ENCODE measurements at places on chromosomes 3 and 15.

GRCh38 chr15:94924971-94925598 is 693.7 kb downstream of the MCTP2 start:
- DNase-seq, result no peak

- no peak for DNase-seq
These were observed 101.1 kb downstream of the GREM1 start for GRCh38 chr15:32818758-32819447.

DNA sequence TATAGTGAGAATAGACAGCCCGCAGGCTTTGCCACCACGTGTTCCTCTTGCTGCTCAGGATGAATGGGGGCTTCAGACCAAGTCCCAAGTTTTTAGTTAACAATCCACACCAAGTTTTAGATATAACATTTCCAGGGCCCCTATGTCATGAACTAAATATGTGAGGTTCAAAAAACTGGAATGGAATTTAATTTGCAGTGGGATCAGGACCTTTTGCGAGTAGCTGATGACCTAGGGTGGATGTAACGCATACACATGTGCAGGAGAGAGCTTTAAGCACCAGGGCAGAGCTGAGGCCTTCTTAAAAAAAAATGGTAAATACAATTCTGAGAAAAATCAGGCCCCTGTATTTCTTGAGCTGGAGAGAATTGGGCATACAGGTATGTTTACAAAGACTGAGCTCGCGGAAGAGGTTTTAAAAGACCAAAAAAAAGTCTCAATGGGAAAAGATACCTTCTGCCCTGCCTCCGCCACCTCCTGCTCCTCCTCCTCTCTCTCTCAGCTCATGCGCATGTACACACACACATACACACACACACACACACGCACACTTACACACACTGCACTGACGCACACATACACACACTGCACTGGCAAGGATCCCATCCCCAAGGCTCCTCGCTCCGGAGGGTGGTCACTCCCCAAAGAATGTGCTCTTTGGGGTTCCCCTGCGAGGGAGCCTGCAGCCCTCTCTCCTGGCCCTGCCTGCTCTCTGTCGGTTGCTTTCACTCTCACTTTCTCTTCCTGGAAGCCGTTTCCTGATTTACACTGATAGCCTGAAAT is 48.2 kb upstream of the IGF1R start:
- no peak for DNase-seq

DNA sequence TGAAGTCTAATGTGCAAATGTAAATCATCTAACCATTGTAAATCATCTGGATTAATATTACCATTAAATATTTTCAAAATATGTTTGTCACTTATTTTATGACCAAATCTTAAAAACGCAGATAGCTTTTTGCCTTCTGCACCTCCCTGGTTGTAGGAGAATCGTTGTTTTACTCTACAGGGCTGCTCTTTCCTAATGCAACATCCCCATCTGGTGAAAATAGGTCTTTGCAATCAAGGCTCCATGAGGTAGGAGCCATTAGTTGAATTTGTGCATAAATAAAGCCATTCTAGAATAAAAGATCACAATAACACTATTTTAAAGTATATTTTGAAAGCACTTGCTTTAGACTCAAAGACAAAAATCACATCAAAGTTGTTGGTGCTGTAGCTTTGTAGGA is 535.6 kb upstream of the AGTR1 start:
- DNase-seq, result no peak

GRCh38 chr15:48641416-48641815 is 4.1 kb downstream of the FBN1 start:
- DNase-seq, result no peak

DNA sequence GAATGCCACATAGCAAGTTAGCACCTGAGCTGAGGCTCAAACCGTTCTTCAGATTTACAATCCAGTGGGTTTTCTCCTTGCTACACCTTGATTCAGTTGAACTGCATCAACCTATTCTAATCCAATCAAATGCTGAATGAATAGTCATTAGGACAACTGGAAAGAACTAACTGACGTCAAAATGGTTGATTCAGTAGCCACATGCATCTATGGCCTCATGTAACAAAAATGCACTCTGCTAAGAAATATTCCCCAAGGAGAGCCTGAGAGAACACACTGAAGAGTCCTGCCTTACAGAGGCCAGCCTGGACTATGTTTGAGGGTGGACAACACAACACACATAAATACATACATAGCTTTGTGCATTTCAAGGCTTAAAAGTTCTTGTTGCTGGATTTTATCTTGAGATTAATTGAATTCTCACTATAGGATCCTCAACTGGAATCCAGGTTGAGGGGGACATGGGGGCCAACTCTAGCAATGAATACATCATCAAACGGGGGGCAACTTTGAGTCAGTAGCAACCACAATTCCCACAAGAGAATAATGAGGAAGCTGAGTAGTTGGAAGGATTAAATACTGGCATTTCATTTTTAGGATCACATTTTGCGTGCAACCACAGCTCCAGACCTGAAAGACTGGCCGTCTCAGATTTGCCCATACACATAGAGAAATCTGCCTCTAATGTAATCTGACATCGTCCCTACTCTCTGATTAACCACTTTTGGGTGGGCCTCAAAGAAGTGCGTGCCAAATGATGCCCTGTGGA is 280.2 kb upstream of the ICE2 start:
- no peak for DNase-seq

DNA sequence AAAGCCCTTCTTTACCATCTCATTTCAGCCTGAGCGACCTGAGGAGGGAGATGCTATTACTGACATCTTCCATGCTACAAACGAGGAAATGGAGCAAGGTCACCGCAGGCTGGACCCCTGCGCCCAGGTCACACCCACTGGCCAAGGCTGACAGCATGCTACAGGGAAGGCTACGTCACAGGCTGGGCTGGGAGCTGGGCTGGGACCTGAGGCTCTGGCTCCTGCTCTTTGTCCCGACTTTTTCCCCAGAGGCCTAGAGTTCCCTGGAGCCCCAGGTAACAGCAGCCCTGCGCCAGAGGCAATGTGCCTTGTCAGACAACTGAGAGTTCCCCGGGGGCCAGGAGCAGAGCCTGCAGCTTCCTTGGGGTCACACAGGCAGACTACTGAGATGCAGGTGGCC is 87.2 kb downstream of the IQSEC1 start:
- DNase-seq, result no peak

DNA sequence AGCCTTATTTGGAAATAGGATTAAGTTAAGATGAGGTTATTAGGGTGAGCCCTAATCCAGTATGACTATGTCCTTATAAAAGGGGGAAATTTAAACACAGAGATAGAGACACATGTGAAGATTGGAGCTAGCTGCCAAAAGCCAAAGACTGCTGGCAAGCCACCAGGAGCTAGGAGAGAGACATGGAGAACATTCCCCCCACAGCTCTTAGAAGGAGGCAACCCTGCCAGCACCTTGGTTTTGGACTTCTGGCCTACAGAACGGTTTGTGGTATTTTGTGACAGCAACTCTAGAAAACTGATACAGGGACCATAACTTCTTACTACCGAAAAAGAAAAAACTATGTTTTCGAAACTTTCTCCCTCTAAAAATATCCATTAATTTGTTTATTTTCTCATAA is 245.3 kb upstream of the RARB start:
- DNase-seq, result no peak

- no peak for DNase-seq
These were observed 45.7 kb downstream of the TMEM44 start for GRCh38 chr3:194587438-194587931.

DNA sequence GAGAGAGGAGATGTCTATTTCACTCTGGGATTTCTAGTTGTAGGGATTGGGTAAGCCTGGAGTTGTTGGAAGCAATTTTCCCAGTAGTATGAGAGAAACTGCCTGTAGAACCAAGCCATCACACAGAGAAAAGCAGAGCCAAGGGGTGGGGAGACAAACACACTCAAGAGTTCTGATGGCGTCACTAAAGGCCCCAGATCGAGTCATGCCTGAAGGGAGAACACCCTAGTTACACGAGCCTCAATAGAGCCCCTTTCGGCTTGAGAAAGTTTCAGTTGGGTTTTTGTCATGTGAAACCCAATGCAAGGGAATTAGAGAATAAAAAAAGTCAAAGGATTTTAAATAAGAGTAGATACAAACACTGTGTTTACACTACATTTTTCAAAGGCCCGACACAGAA is 66.1 kb upstream of the PFN2 start:
- no peak for DNase-seq
